Suppressor macrophage treated with lipopolysaccharide for 1 hour (primary cell): ENCODE measurements at places on chromosomes 6 and 20.
A peak's percentile ranks its signal among the peaks of the same experiment; 100 is the strongest.

- no peak for DNase-seq
These were observed 80.8 kb upstream of the BEND3 start for GRCh38 chr6:107196152-107196551.

DNA sequence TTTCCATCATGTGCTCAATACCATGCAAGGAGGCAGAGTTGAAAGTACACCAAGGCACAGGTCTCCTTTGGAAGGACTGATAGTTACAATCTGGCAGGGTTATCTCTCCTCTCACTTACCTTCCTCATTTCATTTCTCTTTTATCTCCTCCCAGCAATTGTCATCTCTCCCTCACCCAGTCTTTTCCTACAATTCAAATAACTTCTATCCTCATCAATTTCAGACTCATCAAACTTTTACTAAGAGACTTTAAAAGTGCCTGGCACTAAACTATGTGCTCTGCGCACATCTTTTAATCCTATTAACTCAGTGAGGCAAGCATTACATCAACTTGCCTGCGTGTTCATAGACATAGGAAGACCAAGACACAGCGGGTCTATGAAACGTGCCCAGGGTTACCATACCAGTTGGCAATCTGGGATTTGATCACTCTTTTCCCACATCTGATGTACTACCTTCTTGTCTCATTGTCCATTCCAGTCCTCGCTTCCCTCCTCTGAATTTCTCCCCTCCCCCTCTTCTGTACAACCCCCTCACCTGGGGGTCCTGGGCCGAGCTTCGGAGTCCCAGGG is 1.2 kb downstream of the VARS1 start:
- no peak for DNase-seq

DNA sequence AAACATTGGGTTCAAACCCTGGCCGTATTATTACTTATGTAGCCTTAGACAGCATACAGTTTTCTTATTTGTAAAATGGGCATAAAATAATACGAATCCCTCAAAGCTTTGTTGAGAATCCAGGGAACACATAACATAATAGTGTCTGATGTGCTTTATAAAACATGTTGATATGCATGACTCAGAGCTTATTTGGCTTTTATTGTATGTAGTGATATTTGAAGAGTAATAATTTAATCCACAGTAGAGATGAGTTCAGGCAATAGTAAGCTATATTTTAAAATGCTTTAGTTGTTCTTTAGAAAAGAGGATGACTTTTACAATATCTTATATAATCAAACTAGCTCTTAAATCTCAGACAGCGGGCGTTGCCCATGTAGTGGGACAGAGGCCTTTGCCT is 176.4 kb downstream of the SIM1 start:
- DNase-seq = no peak

GRCh38 chr20:46025376-46025783 is 3.6 kb upstream of the SLC12A5 start:
- no peak for DNase-seq

DNA sequence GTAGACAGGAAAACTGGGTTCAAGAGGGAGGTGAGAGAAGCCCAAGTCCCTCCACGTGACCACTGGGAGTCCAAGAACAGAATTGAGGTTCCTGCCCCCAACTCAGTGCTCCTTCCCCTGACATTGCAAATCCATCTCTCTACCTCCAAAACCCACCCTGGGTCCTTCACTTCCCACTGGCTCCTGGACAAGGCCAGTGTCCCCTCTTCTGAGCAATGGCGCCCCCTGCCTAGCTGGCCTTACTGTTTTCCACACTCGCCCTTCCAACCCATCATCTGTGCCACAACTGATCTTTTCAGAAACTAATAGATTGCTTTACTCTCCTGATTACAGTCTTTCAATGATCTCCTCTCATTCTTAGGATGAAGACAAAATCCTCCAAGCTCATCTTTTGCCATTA is 200.3 kb downstream of the ANKRD60 start:
- DNase-seq = peak; percentile 60

DNA sequence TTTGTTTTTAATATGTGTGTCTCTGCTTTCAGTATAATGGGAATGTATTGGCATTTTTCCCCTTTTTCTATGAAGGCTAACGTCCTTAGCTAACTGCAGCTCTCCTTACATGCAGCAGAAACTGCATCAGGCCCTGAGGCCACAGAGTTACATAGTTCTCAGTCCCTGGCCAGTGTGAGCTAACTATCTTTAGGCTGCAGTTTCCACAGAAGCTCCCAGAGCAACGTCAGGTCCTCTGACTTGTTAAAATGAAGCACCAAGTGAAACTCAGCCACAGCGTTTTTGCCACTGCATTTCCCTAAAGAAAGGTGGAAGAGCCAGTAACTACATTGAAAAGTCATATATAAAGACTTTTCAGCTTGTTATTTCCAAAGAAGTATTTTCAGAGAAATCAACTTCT is 244.7 kb downstream of the CBLN4 start:
- no peak for DNase-seq

DNA sequence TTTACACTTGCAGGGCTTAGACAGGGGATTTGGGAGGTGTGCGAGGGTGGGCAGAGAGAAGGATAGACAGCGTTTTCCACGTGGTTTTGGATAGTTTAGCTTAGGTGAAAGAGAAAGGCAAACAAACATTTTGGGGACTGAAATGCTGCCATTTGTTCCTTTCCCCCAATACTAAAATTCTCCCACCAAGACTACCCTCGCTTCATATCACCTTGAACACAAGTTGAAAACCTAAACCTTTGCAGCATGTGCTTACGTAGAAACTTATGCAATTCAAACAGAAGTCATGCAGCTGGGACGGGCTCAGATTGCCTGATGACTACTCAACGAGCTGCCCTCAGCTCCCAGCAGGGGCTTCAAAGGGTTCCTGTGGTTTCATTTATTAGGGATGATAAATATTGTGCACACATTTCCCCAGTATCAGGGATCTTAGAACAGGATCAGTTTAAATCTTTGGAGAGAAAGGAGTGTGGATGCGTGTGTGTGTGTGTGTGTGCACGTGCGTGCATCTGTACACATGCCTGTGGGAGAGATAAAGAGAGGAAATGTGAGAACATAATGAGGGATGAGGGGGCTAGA is 77.3 kb downstream of the SLC22A23 start:
- no peak for DNase-seq

GRCh38 chr20:10591946-10592521 is 81.8 kb downstream of the JAG1 start:
- no peak for DNase-seq

- DNase-seq = no peak
These were observed 1.5 kb upstream of the ERVFRD-1 start for GRCh38 chr6:11113038-11113437.
